ENCODE measurements at places on chromosomes 12 and 14.

DNA sequence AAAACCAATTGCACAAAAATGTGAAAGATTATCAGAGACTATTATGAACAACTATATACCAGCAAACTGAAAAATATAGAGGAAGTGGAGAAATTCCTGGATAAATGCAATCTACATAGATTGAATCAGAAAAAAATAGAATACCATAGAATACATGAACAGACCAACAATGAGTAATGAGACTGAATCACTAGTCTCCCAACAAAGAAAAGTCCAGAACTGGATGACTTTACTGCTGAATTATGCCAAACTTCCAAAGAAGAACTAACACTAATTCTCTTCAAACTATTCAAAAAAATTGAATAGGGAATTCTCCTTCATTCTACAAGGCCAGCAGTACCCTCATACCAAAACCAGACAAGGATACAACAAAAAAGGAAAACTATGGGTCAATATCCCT lies 60.6 kb downstream of the GUCY2C start:
- no peak for DNase-seq

DNA sequence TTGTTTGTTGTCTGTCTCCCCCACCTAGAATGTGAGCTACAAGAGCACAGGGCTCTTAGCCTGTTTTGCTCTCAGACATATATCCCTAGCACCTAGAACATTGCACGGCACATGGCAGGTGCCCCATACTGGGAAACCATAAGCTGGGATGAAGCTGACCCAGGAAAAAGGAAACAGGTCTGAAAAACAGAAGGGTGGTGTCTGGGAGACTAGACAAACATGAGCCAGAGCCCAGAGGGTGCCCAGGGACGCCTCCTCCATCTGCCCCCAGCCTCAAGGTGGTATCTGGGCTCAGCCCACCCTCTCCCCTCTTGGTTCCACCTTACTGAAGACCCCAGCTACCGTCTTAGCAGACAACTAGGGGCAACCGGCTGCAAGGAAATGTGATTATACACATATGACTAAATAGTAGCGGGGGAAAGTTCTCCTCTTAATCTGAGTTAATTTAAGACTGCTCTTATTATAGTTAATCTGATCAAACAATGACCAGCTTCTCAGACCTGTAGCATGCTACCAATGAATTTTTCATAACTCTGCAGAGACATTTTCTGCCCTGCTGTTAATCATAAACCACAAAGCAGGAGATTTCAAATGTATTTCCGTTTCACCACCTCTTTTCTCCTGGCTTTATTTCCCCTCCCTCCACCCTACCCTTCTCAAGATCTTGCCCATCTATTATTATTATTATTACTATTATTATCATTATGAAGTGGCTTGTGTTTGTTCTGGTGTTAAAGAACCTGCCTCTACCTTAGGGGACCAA lies 31.9 kb downstream of the KSR2 start:
- DNase-seq: no peak

GRCh38 chr12:57280211-57281062 lies 29.4 kb upstream of the STAC3 start:
- peak; percentile 64 for DNase-seq

DNA sequence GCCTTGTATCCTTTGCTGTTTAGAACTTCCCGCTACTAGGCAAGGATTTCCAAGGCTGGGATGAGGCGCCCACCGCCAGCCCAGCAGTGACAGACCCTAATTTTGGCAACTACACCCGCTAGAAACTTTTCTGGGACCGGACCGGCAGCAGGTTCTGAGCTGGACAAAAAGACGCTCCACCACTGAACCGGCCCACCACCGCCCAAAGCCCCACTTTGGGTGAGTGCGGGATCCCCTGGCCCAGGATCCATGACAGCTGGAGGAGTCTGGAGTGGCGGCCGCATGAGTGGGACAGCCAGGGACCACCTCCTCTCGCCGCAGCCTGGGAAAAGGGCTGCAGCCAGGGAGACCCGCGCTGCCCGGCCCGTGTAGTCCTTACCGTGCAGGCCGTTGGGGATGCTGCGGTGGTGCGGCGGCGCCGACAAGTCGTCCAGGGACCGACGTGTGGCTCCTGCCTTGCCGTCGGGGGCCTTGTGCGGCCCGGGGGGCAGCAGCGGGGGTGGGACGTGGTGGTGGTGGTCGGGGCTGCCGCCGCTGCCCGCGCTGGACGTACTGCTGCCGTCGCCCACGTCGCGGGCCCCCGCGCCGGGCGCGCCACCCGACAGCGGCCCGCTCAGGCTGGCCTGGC lies 1.1 kb downstream of the CCDC85C start:
- no peak for DNase-seq

DNA sequence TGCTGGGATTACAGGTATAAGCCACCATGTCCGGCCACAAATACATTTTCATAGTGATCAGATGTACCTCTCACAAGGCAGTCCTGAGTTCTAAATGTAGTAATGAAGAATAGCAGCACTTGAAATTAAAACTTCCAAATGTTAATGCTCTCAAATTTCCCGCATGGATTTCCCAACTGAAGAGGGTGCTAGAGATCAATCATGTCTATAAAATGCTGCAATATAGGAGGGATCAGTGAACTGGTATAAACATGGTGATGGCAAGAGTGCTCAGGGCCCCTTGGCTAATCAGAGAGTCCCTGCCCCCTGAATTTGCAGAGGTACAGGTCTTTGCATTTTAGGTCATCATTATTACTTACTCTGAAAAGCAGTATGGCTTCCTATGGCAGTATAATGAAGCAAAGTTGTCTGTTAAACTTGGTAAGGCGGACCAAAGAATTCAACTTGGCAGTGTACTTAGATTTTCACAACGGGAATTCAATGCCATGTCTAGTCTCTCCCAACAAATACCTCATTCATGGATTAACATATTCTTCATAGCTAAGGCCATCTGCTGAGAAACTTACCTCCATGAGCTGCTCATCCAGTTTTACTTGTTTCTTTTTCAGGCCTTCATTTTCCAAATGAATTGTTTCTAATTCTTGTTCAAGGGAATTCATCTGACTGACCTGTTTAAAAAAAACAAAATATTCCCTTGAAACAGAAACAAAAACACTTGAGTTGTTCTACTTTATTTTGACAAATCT lies 67.0 kb upstream of the SAV1 start:
- DNase-seq: no peak

DNA sequence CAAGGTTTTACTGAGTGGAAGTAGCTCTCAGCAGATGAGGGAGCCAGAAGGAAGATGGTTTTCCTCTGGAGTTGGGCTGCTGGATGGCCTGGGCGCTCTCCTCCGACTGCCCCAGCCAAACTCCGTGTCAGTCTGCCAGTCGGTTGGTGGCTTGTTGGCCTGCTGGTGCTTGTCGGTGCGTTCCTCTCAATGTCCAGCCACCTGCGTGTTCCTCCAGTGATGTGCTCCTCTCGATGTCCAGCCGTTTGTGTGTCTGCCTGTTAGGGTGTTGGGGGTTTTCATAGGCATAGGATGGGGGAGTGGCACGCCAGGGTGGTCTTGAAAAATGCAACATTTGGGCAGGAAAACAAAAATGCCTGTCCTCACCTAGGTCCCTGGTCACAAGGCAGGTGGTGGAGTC lies 37.0 kb upstream of the LDHB start:
- no peak for DNase-seq

GRCh38 chr12:64583771-64584421 lies 26.4 kb upstream of the RASSF3 start:
- DNase-seq: peak; percentile 1

DNA sequence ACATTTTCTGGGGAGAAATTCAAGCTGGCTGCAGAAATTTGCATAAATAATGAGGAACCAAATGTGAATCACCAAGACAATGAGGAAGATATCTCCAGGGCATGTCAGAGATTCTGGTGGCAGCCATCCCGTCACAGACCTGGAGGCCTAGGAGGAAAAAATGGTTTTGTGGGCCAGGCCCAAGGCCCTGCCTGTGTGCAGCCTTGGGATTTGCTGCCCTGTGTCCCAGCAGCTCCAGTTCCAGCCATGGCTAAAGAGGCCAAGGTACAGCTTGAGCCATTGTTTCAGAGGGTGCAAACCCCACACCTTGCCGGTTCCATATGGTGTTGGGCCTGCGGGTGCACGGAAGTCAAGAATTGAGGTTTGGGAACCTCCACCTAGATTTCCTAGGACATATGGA lies 147.5 kb downstream of the ADCK1 start:
- DNase-seq: no peak

- no peak for DNase-seq
These were observed 54.6 kb downstream of the KCNK13 start for GRCh38 chr14:90116444-90116843.

- DNase-seq: no peak
These were observed 8.2 kb downstream of the BCL11B start for GRCh38 chr14:99263564-99264330.

GRCh38 chr12:120013659-120014380 lies 24.8 kb downstream of the BICDL1 start:
- DNase-seq: peak; percentile 7

GRCh38 chr12:130880411-130880885 lies 8.6 kb downstream of the RAN start:
- peak; percentile 5 for DNase-seq

GRCh38 chr14:52949711-52950409 lies 990 bp downstream of the FERMT2 start:
- DNase-seq: no peak

DNA sequence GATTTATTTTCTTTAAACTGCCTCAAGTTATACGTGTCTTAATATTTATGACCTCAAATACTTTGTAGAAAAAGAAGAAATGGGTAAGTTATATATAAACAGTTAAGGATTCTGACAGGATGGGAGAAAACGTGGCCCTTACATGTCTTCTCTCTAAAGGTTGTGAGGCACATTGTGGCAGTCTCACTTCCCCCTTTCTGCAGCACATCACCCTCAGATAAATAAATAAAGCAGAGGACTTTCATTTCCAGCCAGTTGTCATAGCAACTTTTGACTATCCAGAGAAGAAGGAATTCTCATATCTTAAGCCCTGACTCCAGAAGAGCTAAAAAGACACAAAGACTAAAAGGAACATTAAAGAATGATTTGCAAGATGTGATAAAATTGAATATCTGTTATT lies 28.8 kb upstream of the CEP83 start:
- DNase-seq: peak; percentile 75

DNA sequence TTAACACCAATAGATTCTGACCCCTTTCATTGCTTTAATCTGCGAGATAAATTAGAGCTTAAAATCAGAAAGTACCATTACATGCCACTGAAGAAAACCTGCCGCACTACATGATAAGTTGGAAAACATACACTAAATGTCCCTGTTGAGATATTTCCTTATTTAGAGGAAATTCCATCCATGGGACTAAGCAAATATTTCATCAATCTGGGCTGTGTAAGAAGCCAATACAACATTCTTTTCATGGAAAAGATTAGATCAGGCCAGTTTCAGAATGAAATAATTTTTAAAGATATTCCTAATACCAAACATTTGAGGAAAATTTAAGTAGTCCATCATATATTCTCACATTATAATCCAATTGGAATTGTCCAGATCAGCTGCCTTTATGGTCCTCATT lies 112.8 kb downstream of the LLPH start:
- DNase-seq: no peak

GRCh38 chr12:128052331-128052730 lies 214.6 kb upstream of the TMEM132C start:
- DNase-seq: no peak

DNA sequence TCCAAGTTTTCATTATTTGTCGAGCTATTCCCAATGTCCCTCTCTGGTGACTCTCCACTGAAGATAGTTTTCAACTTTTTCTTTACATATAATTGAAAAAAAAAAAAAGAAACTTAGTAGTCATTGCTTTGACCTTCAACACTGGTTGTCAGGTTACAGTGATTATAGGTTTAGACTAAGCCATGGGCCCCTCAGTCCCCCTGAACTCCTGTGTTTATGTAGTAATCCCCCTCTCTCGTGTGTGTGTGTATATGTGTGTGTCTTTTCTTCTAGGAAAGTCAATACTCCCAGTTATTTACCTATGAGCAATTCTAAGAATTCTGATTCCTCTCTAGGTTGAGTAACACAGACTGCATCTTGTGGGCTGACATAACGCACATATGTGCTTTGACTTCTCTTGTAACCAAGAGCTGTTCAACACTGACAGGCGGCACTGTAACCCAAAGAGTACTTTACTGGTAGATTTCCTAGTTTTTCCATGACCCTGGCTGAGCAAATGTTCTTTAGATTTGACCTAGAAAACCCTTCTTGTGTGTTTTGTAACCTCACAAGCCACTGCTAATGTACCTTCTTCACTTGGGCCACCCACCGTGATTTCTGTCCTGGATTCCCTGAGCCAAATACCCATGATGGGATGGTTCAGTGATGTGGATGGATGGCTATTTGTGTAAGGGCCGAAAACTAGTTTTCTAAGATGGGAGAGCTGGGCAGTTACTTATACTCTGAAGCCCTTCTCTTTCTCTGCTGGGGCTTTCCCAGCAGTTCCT lies 15.0 kb upstream of the MANSC4 start:
- DNase-seq: no peak

DNA sequence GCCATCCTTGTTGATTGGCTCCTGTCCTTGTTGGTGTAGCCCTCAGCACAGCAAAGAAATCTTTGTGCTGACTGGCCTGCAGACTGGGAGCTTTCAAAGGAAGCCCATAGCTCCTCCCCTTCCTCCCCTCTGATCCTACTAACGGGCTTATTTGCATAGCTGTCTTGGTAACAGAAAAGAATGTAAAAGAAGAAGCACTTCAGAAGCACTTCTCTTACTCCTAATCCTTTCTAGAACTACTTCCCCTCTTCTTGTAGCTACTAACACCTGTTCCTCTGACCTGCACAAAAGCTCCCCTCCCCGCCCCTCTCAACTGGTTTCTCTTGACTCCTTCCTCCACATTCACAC lies 14.3 kb upstream of the RIC8B start:
- DNase-seq: peak; percentile 97

- DNase-seq: peak; percentile 40
These were observed 108.0 kb downstream of the PPP2R5E start for GRCh38 chr14:63435204-63435603.

- no peak for DNase-seq
These were observed 717.3 kb downstream of the TRHDE start for GRCh38 chr12:72989458-72989947.

DNA sequence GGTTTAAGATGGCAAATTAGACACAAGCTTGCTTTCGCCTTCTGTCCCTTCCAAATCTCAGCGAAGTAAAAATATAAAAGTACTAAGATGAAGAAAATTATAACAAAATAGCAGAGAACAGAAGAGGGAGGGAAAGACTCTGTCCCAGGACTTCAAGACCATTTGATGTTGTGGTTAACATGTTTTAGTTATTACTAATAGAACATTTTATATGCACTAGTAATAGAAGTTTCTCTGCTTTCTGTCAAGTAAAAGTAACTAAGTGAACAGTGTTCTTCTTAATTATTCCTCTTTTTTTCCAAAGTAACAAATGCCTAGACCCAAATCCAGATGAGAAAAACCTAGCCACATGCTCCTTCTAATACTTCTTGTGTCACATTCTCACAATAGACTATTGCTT lies 85.1 kb upstream of the DAAM1 start:
- DNase-seq: no peak

All from MV-4-11 (cell line).